Esophagus muscularis mucosa (tissue), 4 donors: ENCODE measurements at places on chromosomes 16 and 17.

DNA sequence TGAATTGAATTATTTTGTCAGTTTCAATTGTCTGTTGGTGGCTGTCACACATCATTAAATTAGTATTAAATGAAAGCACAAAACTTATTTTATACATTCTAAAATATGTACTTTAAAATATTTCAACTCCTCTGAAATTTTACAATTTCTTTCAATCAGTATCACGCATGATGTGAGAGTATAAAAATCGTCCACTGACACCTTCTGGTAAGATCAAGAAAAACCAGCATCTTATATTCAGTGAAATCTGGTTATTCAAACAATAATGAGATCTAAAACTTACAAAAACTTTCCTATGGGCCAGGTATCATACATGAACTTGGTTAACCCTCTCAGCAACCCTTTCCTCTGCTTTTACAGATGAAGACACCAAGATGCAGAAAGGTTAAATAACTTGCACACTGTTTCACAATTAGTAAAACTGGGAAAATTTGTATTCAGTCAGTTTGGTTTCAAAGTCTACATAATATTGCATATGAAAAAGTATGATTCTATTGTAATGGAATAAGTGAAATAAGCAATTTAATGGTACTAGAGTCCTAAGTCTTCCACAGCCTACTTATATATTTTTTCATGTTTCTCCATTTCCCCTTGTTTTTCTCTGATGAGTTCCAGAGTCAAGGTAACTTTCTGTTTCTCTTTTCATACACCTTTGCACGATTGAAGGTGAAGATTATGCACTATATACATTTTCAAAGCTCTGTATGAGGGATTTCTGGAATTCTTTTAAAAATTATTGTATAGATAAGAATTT is 58.7 kb downstream of the EFCAB5 start:
- DNase-seq = no peak

- DNase-seq = no peak
These were observed 28.2 kb upstream of the CCL1 start for GRCh38 chr17:34391241-34391640.

- DNase-seq = no peak
These were observed 88.4 kb upstream of the ATF7IP2 start for GRCh38 chr16:10297341-10298006.

DNA sequence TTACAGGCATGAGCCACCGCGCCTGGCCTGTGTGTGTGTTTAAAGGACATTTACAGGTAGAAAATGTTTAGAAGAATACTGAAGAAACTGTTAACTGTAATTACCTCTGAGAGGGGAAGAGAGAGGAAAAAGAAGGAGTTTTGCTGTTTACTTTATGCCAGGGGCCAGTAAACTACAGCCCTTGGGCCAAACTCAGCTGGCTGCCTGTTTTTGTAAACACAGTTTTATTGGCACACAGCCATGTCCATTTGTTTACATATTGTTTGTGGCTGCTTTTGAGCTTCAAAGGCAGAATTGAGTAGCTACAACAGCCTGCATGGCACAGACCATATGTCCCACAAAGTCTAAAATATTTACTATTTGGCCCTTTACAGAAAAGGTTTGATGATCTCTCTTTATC is 76.4 kb downstream of the GPR139 start:
- DNase-seq = no peak
